ENCODE measurements at places on chromosomes 5 and 9. TPM values are rescaled to one million over a fixed set of nuclear protein-coding genes. Genes with fewer than 3 reads are reported as not detected.
A peak's percentile ranks its signal among the peaks of the same experiment; 100 is the strongest.

The PCA3 gene
- not detected for total RNA-seq

- no peak overlapping the region for H3K27ac ChIP-seq
- H3K4me1 ChIP-seq: no peaks in the 10 kb centered on the region
- no peak for DNase-seq
- H3K27me3 ChIP-seq: peaks cover 15% of the 10 kb centered on the region
- no peak overlapping the region for H3K4me3 ChIP-seq
- H3K36me3 ChIP-seq: no peaks in the 10 kb centered on the region
Observed at GRCh38 chr9:122202111-122202510, 26.6 kb downstream of the LHX6 start.

The ANKH gene
- total RNA-seq: 86.3 TPM

DNA sequence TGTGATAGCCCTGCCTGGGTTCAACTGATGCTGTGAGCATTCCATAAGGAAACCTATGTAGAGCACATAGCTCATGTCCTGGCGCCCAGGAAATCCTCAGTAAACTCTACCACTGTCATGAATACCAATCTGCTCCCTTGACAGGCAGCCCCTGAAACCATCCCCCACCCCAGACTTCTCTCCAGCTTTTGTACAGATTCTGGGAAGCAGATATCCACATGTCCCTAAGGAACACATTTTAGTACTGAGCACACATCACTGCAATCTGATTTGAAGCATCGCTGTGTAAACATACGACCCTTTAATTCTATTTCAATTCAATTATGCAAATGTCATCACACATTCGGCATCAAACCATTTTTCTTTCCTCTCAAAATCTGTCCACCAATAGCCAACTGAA is 89.5 kb upstream of the FSTL4 start:
- H3K4me1 ChIP-seq: peaks cover 28% of the 10 kb centered on the region
- H3K27ac ChIP-seq: no peak overlapping the region
- no peak for DNase-seq
- H3K36me3 ChIP-seq: peaks cover 4% of the 10 kb centered on the region

DNA sequence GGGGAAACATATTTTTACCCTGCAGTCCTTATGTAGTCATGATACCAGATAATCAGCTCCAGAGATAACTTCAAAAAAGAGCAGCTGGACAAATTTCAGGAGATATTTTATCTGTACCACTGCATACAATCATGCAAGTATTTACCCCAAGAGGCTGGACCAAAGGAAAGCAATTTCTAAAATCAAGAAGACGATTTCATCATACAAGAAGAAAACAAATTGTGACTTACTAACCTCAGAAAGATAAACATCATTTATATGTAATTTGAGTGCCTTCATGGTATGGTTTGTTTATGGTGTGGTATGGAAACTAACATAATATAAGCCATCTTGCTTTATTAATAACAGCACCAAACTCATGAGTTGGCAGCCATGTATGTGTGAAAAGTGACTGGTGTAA is 603.6 kb downstream of the PSAT1 start:
- DNase-seq: no peak
- H3K4me3 ChIP-seq: no peak overlapping the region
- no peaks in the 10 kb centered on the region for H3K36me3 ChIP-seq
- H3K4me1 ChIP-seq: no peaks in the 10 kb centered on the region

DNA sequence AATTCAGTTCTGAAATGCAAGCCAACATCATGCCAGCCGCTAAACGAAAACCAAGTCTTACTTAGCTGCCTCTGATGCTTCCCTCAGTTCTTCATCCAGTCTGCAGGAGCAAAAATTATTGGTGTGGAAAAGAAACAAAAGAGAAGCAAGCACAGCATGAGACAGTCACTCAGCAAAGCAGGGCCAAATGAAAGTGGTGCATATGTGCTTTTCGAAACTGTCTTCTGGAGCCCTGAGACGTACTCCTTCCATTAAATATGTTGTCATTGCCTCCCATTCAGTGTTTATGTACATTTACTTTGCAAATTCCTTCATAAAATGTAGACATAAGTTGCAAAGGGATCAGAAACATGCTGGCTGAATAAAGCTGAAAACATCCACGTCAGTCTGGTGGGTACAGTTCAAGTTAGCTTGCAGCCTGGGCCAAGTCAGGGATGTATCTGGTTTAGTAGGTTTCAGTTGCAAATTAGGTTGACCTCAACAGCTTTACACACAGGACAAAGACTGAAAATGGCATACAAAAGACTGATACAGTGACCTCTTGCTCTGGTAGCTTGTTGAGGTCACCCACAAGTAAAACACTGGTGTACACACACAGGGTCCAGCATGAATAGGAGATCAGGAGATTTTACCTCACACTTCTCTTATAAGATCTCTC is 139.7 kb upstream of the PCA3 start:
- DNase-seq: no peak
- H3K36me3 ChIP-seq: no peaks in the 10 kb centered on the region
- no peak overlapping the region for H3K27ac ChIP-seq
- H3K4me1 ChIP-seq: peaks cover 1% of the 10 kb centered on the region
- H3K4me3 ChIP-seq: no peak overlapping the region

The LCN1 gene
- not detected for total RNA-seq

GRCh38 chr5:178396796-178397720 is 164.5 kb upstream of the PHYKPL start:
- no peaks in the 10 kb centered on the region for H3K36me3 ChIP-seq
- no peak overlapping the region for H3K27ac ChIP-seq
- no peak overlapping the region for H3K4me3 ChIP-seq
- DNase-seq: no peak
- H3K27me3 ChIP-seq: peaks cover 4% of the 10 kb centered on the region

DNA sequence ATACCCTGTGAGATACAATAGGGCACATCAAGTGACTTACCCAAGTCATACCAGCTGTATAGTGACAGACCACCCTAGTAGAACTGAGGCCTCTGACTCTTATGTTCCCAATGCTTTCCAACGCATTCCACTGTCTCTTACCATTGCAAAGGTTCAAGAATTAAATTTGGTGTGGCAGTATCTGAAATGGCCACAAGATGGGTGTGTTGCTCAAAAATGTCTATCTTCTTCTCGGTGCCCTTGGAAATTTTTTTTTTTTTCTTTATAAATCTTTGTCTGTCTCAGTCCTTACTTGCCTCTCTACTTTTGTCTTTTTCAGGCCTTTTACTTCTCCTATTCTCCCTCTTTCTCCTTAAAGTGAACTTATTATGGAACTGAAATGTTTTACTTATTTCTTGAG is 48.4 kb downstream of the GPR21 start:
- no peak overlapping the region for H3K4me3 ChIP-seq
- DNase-seq: peak; percentile 7
- H3K36me3 ChIP-seq: peaks cover 7% of the 10 kb centered on the region

The PRDM9 gene
- total RNA-seq: not detected

GRCh38 chr5:17364987-17365810 is 132.8 kb upstream of the TAF11L2 start:
- H3K36me3 ChIP-seq: no peaks in the 10 kb centered on the region
- H3K27me3 ChIP-seq: no peaks in the 10 kb centered on the region
- H3K27ac ChIP-seq: no peak overlapping the region
- H3K4me1 ChIP-seq: no peaks in the 10 kb centered on the region

GRCh38 chr5:122187426-122187825 is 58.1 kb downstream of the ZNF474 start:
- peaks cover 43% of the 10 kb centered on the region for H3K27me3 ChIP-seq
- no peak for DNase-seq
- H3K36me3 ChIP-seq: no peaks in the 10 kb centered on the region
- peaks cover 2% of the 10 kb centered on the region for H3K4me1 ChIP-seq
- no peak overlapping the region for H3K27ac ChIP-seq
- no peak overlapping the region for H3K4me3 ChIP-seq

The SLC1A3 gene
- 0.62 TPM for total RNA-seq

GRCh38 chr5:66246608-66247007 is 102.5 kb downstream of the SREK1 start:
- no peak overlapping the region for H3K4me3 ChIP-seq
- no peaks in the 10 kb centered on the region for H3K36me3 ChIP-seq
- no peaks in the 10 kb centered on the region for H3K27me3 ChIP-seq
- no peak for DNase-seq

DNA sequence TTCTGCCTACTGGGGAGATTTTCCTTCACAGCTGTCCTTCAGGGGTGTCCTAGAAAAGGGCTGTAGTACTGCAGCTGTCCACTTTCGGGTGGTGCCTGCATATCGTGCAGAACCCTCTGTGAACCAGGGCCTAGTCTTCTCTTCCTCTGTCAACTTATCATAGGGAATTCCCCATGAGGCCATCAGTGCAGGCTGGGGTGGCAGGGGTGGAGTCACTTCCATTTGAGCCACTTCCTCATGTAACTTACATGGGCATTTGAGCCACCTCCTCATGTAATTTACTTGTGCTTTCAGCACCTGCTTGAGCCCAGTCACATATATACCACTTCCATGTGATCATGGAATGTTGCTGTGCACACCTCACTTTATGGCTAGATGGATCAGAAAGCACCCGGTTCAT is 742.0 kb upstream of the RGMB start:
- H3K27ac ChIP-seq: no peak overlapping the region
- H3K36me3 ChIP-seq: no peaks in the 10 kb centered on the region
- no peaks in the 10 kb centered on the region for H3K27me3 ChIP-seq
- no peak overlapping the region for H3K4me3 ChIP-seq
- H3K4me1 ChIP-seq: no peaks in the 10 kb centered on the region

GRCh38 chr5:72440207-72440638 is 67.0 kb downstream of the ZNF366 start:
- no peaks in the 10 kb centered on the region for H3K36me3 ChIP-seq
- H3K4me1 ChIP-seq: no peaks in the 10 kb centered on the region
- H3K4me3 ChIP-seq: no peak overlapping the region

DNA sequence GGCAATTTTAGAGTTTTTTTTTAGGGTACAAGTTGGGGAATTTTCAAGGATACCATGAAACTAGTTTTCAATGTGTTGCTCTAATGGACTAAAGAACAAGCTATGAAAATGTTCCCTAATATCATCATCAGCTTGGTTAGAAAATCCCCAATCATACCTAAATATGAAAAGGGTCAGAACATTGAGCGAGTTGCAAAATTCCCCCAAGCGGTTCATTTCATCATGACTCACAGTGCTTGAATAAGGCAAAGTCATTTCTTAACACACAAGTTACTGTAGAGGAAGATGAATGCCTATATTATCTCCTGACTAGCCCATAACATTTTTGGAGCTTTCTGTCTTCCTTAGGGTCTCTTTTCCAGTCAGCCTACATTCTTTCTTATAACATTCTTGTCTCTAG is 62.7 kb downstream of the ST8SIA4 start:
- DNase-seq: peak; percentile 45
- H3K36me3 ChIP-seq: peaks cover 2% of the 10 kb centered on the region
- H3K27ac ChIP-seq: peak overlapping the region; percentile 100
- no peaks in the 10 kb centered on the region for H3K27me3 ChIP-seq

The ARID3C gene
- total RNA-seq: 0.16 TPM

- DNase-seq: no peak
- H3K4me3 ChIP-seq: no peak overlapping the region
Observed at GRCh38 chr5:57527870-57528269, 45.3 kb upstream of the ACTBL2 start.

DNA sequence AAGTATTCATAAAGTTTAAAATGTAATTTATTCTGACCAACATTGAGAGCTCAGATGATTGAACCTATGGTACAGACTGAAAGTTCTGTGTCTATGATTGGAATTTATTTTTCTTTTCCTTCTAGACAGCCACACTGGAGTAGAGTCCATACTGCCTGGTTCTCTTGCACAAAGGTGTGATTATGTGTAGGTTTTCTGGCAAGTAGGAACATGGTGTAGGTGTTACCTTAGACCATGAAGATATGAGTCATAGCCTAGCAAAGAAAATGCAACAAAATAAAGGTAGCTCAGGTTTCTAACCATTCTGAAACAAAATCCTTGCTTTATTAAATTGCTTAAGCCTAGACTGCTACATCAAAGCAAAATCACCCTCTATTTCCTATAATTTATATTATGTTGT is 143.4 kb downstream of the CDH12 start:
- H3K4me1 ChIP-seq: no peaks in the 10 kb centered on the region
- no peak for DNase-seq
- no peak overlapping the region for H3K27ac ChIP-seq
- H3K4me3 ChIP-seq: no peak overlapping the region

DNA sequence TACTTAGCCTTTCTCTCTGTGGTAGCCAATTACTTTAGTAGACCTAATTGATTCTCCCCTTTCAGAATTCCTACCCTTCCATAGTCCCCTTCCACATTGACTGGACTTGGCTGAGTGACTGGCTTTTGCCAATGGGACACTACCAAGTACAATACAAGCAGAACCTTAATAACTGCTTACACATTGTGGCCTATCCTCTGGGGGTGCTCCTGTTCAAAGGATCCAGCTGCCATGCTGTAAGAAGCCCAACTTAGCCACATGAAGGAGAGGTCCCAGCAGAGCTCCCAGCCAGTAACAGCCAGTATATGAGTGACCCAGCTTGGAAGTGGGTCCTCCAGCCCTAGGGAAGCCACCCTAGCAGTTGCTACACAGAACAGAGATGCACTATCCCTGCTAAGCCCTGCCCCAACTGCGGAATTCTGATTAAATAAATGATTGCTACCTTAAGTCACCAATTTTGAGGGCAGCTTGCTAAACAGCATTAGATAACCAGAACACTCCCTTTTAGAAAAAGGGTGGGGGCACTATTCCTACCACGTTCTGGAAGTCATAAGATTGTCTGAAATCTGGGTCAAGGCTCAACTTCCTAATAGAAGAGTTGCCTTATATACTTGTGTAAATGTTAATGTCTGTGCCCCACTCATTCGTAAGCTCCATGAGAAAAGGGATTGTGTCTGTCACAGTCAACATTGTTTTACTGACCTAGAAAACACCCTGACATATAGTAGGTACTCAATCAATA is 11.1 kb upstream of the APTX start:
- H3K4me3 ChIP-seq: no peak overlapping the region
- H3K27ac ChIP-seq: no peak overlapping the region
- no peaks in the 10 kb centered on the region for H3K4me1 ChIP-seq
- no peaks in the 10 kb centered on the region for H3K27me3 ChIP-seq
- H3K36me3 ChIP-seq: no peaks in the 10 kb centered on the region
- DNase-seq: no peak

GRCh38 chr9:111179577-111179976 is 141.3 kb upstream of the LPAR1 start:
- H3K27ac ChIP-seq: no peak overlapping the region
- H3K27me3 ChIP-seq: no peaks in the 10 kb centered on the region
- no peaks in the 10 kb centered on the region for H3K4me1 ChIP-seq
- no peaks in the 10 kb centered on the region for H3K36me3 ChIP-seq
- H3K4me3 ChIP-seq: no peak overlapping the region
- DNase-seq: no peak

The ABO gene
- total RNA-seq: not detected

The HRCT1 gene
- total RNA-seq: not detected

DNA sequence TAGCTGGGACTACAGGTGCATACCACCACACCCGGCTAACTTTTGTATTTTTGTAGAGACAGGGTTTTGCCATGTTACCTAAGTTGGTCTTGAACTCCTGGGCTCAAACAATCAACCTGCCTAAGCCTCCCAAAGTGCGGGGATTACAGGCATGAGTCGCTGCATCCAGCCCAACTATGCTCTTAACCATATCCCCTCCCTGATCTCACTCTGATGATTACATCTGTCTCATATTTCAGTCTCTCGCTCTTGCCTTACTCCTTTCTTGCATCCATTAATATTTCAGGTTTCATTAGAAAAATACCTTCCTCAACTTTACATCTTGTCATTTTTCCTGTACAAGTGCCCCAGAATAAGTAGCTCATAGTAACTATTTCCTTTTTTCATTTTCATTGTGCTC is 61.0 kb upstream of the BASP1 start:
- H3K27me3 ChIP-seq: peaks cover 10% of the 10 kb centered on the region
- H3K36me3 ChIP-seq: no peaks in the 10 kb centered on the region
- no peaks in the 10 kb centered on the region for H3K4me1 ChIP-seq
- no peak for DNase-seq
- H3K4me3 ChIP-seq: no peak overlapping the region
